ENCODE measurements at places on chromosomes 6 and 20. TPM values are rescaled to one million over a fixed set of nuclear protein-coding genes. Genes with fewer than 3 reads are reported as not detected.

The FHL5 gene
- not detected for total RNA-seq

DNA sequence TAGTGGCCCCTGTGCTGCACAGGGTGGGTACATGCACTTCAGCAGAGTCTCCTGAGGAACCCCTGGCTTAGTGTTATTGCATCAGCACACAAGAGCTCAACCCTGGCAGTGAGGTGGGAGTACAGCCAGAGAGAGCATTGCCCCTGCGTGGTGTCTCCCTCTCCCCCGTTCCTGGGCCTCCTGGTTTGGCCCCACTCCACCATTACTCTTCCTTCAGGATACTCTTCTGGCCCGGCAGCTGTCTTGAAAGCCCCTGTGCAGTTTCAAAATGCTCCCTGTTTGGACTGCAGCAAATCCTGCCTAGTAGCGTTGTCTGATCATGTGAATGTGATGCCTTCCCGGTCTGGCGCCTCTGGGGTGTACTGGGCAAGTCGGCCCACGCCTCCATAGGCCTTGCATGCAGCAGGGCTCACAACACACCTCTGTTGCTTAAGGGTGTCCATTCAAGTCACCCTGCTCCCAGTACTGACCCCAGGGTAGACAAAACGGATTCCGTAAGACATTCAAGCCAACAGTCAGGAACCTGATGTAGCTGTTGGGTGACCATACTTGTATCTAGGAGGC lies 32.1 kb downstream of the TXNDC5 start:
- DNase-seq = no peak

- DNase-seq = no peak
Measured at GRCh38 chr6:17211101-17211500, 70.1 kb upstream of the RBM24 start.

The REM1 gene
- 0.32 TPM for total RNA-seq

The PLCB1 gene
- 17.6 TPM for total RNA-seq

GRCh38 chr20:38299963-38300362 lies 4.0 kb upstream of the BPI start:
- no peak for DNase-seq

GRCh38 chr6:20924911-20925543 lies 390.8 kb downstream of the CDKAL1 start:
- no peak for DNase-seq

The AVP gene
- not detected for total RNA-seq

The C6orf52 gene
- total RNA-seq = 0.26 TPM

GRCh38 chr6:1577896-1578745 lies 31.6 kb upstream of the FOXC1 start:
- no peak for DNase-seq

The C4A gene
- total RNA-seq = 1.3 TPM

The CCN6 gene
- not detected for total RNA-seq

DNA sequence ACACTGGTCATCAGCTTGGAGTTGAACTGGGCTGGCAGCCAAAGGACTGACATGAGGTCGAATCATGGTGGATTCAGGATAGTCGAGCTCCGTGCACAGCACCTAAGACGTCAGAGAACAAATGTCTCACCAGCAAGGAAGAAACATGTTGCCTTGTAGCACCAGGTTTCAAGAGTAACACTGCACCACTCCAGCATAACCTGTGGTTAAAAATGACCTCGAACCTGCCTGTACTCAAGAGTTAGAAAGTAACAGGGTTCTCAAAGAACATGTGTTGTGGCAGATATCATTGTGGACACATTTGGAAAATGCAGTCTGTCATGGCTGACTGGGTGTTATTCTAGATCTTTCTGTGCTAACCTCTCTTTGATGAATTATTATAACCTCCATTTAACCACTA lies 511.6 kb downstream of the CDH26 start:
- DNase-seq = no peak

- no peak for DNase-seq
Measured at GRCh38 chr6:9936551-9936950, 478.3 kb downstream of the TFAP2A start.

The CDYL gene
- 26.7 TPM for total RNA-seq

GRCh38 chr20:20780127-20780824 lies 67.8 kb upstream of the RALGAPA2 start:
- no peak for DNase-seq

The SLC22A1 gene
- total RNA-seq = not detected

The ANKRD66 gene
- total RNA-seq = not detected

The FOXC1 gene
- 13.8 TPM for total RNA-seq

DNA sequence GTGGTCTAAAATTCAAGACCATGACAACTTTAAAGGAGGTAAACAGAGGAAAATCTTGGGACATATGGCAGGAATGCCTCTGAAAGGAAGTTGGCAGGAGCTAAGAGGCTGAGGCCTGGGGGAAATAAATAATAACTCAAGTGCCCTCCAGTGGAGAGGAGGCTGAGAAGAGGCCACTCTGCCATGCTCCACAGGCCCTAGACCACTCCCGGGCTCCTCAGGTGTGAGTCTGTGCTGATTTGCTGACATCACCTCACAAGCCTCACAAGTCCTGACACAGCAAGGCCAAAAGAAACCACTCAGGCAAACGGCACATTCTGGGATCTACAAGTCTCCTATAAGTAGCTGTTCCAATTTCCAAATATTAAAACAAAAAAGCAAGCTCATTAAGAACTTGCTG lies 91.0 kb upstream of the RIPOR2 start:
- no peak for DNase-seq

- no peak for DNase-seq
Measured at GRCh38 chr6:74807674-74808073, 398.2 kb downstream of the COL12A1 start.

DNA sequence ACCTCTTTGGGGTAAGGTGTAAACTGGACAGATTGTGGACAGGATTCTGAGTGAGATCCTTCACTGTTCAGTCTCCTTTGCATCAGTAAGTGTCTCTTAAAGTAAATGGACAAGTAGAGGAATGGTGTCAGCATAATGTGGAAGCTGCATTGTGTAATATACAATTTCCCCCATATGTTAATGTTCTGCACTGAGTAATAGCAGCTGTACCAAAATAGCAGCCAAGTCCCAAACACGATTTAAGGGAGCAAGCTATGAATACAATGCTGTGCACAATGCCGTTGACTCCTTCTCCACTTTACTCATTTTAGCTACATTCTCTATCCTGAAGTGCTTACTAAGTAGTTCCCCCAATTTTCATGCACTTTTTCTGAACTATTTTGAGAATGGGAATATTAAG lies 21.1 kb upstream of the TRIM26 start:
- DNase-seq = no peak

- no peak for DNase-seq
Measured at GRCh38 chr20:36571564-36572504, 1.6 kb upstream of the TGIF2 start.

The GPSM3 gene
- 7.1 TPM for total RNA-seq

DNA sequence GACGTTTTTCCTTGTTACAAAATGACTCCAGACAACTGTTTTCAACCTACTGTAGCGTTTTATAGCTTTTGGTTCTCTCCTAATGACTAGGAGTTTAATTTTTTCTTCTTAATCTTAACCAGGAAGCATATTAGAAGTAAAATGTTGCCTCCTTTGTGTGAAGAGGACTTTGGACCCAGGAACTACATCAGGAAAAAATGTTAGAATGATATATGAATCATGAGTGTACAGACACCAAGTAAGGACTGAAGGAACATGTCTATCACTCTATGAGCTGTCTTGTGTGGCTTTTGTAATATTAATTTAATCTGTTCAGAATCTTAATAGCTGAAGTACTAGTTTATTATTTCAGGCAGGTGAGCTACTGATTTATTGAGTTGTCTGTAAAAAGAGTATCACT lies 71.0 kb upstream of the MARCKS start:
- no peak for DNase-seq

DNA sequence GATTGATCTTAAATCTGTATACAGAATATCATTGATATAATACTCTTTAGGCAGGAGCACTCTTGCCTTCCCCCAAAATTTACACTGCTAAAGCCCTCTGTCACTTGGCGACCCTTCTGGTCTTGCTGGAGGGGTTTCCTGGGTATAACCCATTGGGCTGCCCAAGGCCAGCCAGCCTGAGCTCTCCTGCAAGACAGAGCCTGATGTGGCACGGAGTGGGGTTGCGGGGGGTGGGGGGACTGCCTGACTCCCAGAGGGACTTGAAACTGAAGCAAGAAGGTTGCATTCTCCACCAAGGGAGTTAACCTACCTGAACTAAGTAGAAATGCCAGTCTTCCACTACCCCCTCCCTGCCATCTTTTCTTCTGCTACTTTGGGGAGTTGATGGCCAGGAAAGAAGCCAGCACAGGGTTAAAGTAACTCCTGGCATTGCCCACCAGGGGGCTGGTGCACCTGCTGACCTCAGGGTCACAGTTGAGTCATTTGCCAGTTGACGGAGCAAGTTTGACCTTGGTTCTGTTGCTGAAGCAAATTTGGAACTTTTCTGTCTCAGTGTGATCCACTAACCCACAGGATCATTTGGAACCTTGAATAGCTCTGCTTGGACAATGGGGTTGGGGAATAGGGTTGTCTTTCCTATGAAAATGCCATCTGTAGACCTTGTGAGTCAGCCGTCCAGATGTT lies 79.4 kb downstream of the ASXL1 start:
- DNase-seq = no peak

The E2F3 gene
- total RNA-seq = 4.7 TPM

The CD24 gene
- total RNA-seq = 0.92 TPM

DNA sequence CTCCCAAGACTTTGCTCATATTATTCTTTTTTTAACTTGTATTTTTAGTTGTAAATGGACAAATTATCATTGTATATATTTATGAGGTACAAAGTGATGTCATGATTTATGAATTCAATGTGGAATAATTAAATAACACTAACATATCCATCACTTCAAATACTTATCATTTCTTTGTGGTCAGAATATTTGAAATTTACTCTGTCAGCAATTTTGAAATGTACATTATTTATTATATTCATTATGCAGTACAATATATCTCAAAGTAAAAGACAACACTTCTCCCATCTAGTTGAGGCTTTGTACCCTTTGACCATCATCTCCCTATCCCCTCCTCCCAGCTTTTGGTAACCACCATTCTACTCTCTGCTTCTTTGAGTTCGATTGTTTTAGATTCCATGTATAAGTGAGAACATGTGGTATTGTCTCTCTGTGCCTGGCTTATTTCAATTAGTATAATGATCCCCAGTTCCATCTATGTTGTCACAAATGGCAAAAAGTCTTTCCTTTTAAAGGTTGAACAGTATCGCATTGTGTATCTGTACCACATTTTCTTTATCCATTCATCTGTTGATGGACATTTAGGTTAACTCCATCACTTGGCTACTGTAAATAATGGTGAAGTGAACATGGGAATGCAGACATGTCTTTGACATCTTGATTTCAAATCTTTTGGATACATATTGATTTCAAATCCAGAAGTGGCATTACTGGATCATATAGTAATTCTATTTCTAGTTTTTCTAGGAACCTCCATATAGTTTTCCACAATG lies 197.2 kb downstream of the KIF6 start:
- DNase-seq = no peak

The MAN1A1 gene
- total RNA-seq = 29.6 TPM

The BPIFB1 gene
- total RNA-seq = not detected

DNA sequence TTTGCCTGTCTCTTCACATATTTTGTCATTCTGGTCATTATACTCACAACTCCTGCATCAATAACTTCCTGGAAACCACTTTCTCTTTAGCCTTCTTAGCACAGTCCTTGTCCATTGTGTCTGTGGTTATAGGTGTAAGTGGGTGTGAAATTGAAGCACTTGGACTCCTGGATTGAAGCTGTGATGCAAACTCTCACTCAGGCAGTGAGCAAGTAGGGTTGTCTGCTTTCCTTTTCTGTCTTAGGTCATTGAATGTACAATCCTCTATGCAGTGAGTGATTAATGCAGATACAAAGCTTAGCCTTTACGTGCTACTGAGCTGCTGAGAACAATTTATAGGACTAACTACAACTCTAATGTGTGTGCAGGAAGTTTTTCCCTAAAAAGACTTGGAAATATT lies 54.8 kb downstream of the ADGRB3 start:
- no peak for DNase-seq

- no peak for DNase-seq
Measured at GRCh38 chr20:19018881-19019280, 193.6 kb upstream of the SLC24A3 start.
